ENCODE measurements at places on chromosomes 13 and 19.

DNA sequence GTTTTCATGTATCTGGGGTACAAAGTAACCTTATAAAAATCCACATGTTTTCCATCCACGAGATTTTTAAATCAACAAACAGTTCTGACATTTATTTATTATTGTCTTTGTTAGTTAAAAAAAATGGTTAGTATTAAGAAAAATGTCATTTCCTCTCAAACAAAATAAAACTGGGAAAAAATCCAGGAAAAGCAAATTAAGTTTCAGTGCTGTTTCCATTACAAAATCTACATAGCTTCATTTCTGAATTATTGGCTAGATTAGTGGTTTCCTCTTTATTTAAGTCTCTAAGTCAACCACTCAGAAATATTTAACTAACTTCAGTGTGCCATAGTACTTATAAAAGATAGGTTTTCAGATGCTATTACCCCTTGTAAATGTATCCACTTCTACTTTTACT lies 49.1 kb downstream of the MZT1 start:
- no peak for DNase-seq

DNA sequence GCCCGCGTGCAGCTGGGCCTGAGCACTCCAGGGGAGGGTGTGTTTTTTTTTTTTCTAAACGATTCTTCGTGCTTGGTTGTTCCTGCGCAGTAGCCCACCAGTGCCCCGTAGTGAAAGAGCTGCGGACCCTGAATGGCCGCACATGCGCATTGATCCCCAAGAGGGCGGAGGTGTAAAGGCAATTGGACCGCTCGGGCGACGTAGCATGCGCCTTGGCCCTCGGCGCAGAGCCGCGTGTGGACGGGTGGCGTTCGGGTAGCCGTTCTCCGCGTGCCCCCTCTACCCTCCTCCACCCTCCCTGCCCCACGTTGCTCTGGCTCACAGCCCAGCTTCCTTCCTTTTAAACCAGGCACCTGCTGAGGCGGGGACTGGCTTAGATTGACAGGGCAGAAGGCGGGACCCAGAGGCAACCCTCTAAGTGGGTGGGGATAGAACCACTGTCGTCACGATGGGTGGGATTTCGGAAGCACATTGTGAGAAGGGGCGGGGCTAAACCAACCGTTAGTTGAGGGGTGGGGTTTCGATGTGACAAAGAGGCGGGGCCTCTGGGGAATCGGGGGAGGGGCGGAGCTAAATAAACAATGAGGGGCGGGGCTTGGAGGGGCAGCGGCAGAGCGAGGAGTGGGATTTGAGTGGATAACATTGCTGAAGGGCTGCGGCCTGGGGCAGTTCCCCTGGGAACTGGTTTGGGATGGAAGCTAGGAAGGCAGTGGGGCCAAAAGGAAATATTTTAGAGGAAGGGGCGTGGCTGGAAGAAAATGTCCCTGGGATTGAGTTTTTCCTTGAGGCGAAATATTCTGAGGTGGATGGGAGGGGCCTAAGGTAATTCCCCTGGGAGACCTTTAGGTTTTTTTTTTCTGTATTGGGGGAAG lies 543 bp upstream of the NUP62 start:
- DNase-seq = peak; percentile 83

- DNase-seq = no peak
Measured at GRCh38 chr19:29650772-29651387, 14.4 kb upstream of the PLEKHF1 start.

DNA sequence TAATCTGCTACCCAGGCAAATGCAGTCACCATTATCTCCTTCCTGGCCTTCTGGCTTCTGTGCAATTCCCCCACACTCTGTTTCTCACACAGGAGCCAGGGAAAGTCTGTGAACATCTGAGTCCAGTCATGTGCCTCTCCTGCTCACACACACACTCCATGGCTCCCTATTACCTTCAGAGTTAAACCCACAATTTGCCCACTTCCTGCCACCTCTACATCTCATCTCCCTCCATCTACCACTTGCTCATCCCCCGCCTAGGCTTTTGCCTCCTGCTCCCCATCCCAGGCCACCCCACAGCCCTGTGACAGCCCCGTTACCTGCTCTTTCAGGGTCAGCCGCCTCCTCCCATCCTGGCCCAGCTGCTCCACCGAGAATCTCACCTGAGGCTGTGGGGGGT lies 13.5 kb downstream of the IL12RB1 start:
- DNase-seq = no peak

- no peak for DNase-seq
Measured at GRCh38 chr13:33879118-33879517, 61.2 kb downstream of the RFC3 start.

DNA sequence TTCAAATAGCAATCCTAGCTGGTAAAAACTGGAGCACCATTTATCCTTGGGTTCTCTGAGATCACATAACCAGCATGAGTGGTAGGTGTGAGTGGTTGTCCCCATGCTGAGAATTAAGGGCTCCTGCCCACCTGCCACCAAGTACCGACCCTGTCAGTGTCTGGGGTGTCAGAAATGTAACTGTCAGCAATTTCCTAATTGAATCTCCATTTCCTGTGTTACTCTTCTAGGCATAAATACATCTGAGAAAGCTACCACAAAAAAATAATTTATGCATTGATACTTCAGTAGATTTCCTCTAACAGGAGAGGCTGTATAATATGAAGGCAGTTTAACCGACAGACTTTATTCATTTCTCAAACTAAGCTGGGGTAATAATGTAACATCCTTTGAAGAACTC lies 25.1 kb downstream of the CPB2 start:
- no peak for DNase-seq

DNA sequence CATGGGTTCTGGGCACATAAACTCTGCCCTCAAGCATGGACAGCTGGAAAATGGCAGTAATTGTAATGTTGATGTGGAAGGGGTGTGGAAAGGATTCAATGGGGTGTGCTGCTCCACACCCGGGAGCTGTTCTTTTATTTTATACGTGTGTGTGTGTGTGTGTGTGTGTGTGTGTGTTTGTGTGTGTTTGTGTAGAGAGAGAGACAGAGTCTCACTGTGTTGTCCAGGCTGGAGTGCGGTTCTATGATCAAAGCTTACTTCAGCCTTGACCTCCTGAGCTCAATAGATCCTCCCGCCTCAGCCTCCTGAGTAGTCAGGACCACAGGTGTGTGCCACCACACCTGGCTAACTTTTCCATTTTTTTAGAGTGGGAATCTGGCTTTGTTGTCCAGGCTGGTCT lies 2.8 kb downstream of the MRPS12 start:
- DNase-seq = no peak

DNA sequence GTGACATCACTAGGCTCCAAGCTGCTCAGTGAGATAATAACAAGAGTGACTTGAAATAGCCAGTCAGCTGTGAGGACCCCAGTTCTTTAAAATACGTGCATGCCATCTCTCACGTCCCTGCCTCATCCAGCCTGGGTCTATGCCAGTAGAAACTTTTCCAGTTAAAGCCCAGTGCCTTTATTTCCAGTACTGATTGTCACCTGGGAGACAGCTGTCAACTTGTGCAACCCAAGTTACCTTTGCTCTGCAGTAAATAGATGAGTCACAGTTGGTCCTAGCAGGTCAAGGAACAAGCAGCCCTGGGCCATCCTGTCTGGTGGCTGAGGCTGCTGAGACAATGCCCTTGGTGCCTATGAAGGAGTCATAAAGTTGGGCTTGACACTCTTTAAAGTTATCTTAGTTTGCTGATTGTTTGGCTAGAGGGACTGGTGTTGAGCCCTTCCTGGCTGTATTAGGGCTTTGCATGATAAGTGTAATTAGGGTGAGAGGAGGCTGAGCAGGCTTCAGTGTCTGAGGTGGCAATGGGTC lies 228.7 kb downstream of the LACC1 start:
- DNase-seq = no peak

DNA sequence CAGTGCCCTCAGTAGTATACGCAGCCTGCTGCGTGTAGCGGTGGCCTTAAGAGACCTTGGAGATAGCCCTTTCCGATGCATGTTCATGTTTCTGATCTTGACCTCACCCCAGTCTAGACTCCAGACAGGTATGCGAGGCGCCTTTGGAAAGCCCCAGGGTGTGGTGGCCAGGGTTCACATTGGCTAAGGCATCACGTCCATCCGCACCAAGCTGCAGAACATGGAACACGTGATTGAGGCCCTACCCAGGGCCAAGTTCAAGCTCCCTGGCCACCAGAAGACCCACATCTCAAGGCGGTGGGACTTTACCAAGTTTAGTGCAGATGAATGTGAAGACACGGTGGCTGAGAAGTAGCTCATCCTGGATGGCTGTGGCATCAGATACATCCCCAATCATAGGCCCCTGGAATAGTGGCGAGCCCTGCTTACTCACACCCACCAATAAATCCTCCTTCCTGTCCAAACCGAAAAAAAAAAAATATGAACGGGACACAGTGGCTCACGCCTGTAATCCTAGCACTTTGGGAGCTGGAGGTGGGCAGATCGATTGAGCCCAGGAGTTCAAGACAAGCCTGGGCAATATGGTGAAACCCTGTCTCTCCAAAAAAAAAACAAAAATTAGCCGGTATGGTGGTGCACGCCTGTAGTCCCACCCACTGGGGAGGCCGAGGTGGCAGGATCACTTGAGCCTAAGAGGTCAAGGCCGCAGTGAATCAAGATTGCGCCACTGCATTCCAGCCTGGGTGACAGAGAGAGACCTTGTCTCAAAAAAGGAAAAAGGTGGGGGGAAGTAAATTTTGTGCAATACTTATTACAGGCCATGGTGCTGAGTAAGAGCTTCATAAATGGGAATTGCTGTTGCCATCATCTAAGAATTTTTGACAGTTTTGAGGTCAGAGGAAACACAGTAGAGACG lies 12.4 kb upstream of the CBLC start:
- no peak for DNase-seq

DNA sequence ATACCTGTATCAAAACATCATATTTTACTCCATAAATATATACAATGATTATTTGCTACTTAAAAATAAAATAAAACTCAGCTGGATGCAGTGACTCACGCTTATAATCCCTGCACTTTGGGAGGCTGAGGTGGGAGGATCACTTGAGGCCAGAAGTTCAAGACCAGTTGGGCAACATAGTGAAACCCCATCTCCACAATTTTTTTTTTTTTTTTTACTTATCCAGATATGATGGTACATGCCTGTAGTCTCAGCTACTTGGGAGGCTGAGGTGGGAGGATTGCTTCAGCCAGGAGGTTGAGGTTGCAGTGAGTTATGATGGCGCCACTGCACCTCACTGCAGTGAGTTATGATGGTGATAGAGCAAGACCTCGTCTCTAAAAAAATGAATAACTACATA lies 22.4 kb downstream of the POU2F2 start:
- DNase-seq = no peak

- no peak for DNase-seq
Measured at GRCh38 chr19:41478875-41479756, 36.2 kb downstream of the ERICH4 start.

GRCh38 chr13:44471686-44472085 lies 98.1 kb downstream of the SERP2 start:
- no peak for DNase-seq

- DNase-seq = no peak
Measured at GRCh38 chr19:41136636-41137455, 22.6 kb downstream of the CYP2F1 start.

- DNase-seq = no peak
Measured at GRCh38 chr13:35781036-35782000, 304.8 kb upstream of the MAB21L1 start.

- no peak for DNase-seq
Measured at GRCh38 chr19:5563935-5564612, 3.7 kb downstream of the TINCR start.

DNA sequence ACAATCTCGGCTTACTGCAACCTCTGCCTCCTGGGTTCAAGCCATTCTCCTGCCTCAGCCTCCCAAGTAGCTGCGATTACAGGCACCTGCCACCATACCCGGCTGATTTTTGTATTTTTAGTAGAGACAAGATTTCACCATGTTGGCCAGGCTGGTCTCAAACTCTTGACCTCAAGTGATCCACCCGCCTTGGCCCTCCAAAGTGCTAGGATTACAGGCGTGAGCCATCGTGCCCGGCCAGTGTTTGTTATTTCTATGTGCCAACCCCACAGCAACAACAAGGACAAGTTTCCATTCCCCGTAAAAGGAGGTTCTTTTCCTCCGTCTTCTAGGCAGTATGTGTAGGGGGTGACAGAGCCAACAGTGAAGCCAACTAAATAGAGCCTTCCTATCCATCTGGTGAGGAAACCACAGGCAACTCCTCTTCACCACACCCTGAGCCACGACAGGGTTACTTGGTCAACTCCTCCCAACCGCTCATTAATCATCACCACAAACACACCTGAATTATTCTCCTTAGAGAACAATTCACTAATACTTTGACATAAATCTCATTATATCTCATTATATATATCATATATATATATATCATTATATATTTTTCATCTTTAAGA lies 25.5 kb downstream of the FOXO1 start:
- DNase-seq = no peak

GRCh38 chr13:22903925-22904324 lies 276.9 kb upstream of the SGCG start:
- DNase-seq = no peak

DNA sequence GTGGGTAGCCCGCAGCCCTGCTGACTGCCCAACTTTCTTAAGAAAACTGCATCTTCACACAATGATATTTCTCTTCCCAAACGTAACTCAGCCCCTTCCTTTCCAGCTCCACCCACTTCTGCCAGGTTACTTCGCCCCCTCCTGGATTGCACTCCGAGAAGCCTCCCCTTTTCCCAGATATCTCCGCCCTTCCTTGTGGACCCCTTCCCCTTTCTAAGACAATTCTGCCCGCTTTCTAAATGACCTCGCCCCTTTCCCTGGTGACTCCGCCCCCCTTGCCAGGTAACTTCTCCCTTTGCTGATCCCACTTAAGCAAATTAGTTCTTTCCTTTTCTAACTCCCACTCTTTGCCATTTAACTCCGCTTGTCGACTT lies 2.6 kb downstream of the VSIG10L start:
- DNase-seq = no peak

DNA sequence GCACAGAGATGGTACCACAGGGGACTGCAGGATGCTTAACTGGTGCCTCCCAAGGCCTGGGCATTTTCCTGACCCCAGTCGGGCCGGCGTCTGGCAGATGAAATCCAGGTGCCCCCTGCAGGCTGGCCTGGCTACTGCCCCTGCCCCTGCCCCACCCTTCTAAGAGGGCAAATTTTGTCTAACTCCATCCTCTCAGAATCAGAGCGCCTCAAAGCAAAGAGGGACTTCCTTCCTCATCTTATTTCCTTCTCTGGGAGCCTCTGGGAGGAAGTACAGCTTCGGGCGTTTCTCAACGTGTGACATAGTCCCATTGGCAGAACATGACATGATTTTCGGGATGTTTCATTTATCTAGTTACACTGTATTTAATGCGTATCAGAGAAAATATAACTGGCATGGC lies 2.7 kb downstream of the PRKACA start:
- peak; percentile 34 for DNase-seq

GRCh38 chr13:100069278-100069677 lies 19.6 kb upstream of the PCCA start:
- DNase-seq = no peak

GRCh38 chr13:62137629-62138405 lies 722.2 kb upstream of the PCDH20 start:
- no peak for DNase-seq
